Left kidney (tissue), 8 donors: ENCODE measurements at places on chromosomes 3 and 15.
A peak's percentile ranks its signal among the peaks of the same experiment; 100 is the strongest.

- no peak for DNase-seq
These were observed 40.3 kb downstream of the KCNAB1 start for GRCh38 chr3:156160647-156161046.

DNA sequence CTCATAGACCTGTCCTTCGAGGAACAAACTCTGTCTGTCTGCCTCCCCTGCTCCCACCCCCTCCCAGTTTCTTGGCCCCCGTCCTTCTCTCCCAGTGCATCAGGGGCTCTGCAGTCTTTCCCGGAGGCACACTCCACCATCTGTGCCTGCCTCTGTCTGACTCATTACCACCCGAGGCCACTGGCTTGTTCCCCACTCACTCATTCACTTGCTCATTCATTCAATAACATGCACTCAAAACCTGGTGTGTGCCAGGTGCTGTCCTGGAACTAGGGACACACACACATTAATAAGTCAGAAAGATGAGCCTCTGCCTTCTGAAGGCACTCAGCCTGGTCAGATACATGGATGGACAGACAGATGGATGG, 12.4 kb downstream of the AMIGO3 start:
- DNase-seq = no peak

DNA sequence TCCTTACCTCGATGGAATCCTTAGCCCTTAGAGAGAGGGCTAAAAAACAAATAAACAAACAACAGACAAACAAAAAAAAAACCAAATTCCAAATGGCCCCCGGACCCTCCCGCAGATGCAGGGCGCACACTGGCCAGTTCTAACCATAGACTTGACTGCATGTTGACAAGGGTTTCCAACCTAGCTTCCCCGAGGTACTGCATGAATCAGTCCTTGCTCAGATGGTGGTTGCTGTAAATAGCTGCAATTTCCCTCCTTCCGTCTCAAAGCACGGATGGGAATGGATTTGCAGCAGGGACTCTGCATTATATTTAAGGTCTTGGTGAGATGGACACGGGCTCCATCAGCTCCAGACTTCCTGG, 162.8 kb downstream of the CD47 start:
- peak; percentile 20 for DNase-seq

DNA sequence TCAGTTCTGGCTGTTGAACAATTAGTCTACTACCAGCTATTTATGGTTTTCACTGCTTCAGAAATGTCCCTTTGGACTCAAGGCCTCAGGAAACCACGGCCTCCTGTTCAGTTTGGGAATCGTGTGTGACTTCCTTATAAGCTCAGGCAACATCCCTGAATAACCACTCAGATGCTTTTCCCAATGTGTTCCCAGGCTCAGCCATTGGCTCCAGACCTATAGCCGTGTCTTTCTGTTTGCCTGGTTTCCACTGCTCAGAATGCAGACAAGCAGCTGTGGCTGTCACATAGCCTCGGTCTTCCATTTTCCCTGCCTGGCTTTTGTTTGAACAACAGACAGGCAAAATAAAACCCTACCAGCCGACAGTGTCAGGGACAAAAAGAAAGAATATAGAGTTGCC, 63.2 kb upstream of the ATP2B2 start:
- no peak for DNase-seq

DNA sequence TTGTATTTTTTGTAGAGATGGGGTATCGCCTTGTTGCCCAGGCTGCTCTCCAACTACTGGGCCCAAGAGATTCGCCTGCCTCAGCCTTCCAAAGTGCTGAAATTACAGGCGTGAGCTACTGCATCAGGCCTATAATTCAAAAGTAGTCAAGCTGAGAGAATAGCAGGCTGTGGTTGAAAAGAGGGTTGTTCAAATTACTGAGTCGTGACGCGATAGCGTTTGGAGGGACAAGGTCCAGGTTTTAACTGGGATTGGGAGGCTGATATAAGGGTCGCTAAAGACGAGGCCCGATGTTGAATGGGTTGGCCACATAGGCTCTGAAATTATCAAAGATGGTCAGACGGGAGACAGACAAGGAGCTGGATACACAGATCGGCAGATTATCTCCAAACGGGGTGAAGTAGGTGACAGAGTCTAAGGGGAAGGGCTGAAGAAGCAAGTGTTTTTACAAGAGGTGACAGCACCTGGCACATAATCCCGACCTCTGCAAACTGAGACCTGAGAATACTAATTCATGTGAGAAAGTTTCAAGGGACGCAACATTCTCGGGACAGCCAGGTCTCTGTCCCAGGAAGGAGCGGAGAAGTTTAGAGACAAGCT, 759 bp upstream of the ARID3B start:
- DNase-seq = peak; percentile 26

DNA sequence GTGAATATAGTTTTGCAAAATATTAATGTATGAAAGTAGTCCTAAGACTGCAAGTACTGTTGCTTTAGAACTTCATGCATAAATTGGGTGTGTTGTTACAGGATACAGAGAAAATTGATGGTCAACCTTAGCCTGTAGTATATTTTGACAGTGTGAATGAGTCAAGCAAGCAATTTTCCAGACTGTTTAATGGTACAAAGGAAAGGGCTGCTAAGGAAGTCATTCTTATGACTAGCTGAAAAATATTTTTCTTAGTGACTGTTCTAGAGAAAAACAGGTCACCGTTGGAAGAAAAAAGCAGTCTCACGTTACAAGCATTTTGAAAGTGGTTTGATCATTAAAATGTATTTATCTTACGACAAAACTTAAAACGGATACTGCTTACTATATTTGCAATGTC, 49.2 kb downstream of the MBNL1 start:
- DNase-seq = no peak

DNA sequence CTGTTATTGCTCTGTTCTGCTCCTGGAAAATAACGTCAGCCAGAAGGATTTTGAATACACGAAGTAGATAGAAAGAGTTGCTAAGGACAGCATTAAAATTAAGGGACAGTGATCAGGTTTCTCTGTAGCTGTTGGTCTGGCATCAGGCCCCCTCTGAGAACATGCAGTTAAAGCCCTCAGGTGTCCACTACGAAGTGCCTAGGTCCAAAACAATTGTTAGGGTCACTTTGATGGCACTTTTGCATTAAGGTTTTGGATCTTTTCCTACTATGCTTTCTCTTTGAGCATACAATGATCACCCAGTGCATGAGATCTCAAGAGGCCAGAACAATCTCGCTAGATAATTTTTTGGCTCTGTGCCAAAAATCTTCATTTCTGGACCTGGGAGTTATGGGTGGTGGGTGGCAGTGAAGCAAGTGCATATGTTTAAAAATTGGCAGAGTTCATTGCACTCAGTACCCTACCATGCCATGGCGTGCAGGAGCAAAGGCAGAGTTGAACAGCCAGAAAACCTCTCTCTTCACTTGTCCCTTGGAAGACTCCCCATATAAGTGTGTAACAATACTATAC, 797.6 kb downstream of the ROBO2 start:
- no peak for DNase-seq

- DNase-seq = no peak
These were observed 380.5 kb upstream of the TPRG1 start for GRCh38 chr3:188791311-188791710.

DNA sequence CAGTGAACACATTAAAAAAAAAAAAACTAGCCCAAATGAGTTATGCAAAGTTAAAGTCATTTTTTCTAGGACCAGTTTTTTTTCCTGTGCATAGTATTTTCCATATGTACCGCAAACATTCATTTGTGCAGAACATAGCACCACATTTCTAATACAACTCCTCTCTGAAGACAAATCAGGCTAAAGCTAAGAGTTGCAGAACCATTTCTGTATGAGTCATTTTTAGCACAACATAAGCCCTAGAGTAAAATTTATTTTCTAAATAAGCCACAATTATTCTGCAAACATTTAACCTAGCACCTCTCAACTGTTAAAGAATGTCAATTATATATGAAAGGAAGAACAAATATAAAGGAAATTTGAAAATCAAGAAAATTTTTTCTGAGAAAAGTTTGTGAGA, 375.8 kb downstream of the TIGIT start:
- no peak for DNase-seq

DNA sequence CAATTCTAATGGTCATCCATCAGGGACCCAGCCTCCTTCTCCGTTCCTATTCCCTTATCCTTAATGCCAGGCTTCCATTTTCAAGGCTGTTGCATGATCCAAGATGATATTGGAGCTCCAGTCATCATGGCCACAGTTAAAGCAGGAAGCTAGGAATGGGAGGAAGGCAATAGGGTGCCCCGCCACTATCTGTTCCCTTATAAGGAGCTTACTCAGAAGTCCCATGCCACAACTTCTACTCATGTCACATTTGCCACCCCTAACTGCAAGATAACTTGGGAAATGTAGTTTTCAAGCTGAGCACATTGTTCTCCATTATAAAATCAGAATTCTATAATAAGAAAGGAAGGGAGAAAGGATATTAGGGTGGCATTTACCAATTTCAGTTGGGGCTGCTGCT, 38.6 kb upstream of the SPSB4 start:
- DNase-seq = no peak

DNA sequence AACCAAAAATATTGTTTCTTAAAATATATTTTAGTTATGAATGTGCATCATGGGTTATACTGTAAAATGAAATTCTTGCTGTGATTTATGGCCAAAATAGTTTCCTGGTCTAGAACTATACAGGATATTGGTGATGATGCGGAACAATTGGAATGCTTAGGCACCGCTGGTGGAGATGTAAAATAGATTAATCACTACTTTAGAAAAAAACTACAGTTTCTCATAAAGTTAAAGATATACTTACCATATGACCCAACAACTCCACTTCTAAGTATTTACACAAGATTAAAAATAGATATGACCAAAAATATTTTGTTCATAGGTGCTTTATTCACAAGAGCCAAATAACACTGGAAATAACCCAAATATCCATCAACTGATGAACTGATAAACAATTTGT, 126.7 kb downstream of the TUSC7 start:
- no peak for DNase-seq

- DNase-seq = no peak
These were observed 14.6 kb downstream of the PLSCR5 start for GRCh38 chr3:146590521-146590920.

DNA sequence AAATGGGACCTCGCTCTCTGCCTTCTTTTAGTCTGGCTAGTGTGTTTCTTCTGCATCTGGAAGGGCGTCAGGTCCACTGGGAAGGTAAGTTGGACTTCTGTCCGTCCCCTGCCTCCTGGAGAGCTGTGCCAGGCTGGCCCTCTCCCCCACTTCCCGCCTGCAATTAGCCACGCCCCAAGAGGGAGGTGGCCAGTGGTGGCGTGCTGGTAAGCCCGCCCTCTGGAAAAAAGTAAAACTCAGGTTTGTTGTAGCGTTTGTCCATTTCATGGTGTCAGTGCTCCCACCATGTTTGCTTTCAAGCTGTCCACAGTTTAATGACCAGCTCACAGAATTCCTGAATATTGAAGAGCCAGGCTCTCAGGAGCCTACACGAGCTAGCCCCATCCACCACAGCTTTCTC, 55.6 kb downstream of the SLC6A6 start:
- peak; percentile 50 for DNase-seq

GRCh38 chr3:14237457-14237856, 58.8 kb downstream of the LSM3 start:
- no peak for DNase-seq

- DNase-seq = no peak
These were observed 65.8 kb downstream of the TFRC start for GRCh38 chr3:196016059-196016458.
